COLO829 (cell line): ENCODE measurements at places on chromosomes 12 and 14.

DNA sequence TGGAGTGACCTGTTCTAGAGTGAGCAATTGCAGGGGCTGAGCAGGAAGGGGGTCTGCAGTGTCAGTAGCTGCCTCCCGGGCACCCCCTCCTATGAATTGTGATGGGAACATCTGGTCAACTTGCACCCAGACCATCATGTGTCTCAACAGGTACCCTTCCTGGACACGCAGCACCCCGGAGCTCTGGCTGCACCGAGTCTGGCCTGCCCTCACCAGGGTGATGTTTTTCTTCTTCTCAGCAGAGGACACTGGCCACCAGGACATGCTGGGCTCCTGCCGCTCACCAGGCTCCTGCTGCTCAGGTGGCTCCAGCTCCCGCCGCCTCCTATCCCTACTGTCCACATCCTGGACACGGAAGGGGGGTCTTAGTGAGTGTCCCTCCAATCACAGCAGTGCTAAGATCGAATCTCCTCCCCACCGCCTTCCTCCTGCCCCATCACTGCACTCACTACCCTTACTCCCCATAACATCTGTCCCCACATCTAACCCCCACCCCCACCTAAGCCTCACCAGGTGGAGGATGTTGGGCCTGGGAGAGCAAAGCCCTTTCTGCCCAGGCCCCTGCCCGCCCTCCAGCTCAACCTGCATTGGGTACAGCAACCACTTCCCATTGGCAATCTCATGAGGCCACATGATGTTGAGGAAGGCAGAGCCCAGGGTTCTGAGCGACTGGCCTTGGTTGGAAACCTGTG is 14.9 kb downstream of the ITGA7 start:
- DNase-seq: no peak

DNA sequence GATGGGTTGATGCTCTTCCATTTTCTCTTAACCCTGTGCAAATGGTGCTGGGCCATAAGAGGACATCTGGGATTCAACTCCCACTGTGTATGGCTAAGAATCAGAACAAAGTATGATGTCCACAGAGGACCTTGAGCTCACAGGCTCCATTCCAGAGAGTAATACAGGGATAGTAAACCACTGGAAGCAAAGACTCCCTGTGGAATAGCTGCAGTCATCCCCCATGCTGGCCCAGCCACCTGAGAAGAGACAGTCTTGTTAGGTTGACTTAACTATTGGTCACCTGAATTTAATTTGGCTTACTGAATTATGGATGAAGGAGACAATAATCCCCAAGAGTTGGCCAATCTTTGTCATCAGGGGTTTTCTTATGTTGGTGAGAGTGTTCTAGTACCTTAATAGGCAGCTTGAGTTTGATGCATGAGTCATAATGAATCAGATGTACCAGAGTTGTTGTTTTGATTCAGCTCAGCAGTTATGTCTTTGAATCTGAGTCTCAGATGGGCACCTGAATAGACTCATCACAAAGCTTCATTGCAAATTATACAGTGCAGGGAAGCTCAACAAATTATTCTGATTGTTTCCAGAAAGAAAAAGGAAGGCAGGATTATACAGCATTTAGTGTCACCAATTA is 122.7 kb downstream of the SSPN start:
- DNase-seq: no peak

- no peak for DNase-seq
These were observed 64.8 kb upstream of the PTGR2 start for GRCh38 chr14:73786636-73787485.

DNA sequence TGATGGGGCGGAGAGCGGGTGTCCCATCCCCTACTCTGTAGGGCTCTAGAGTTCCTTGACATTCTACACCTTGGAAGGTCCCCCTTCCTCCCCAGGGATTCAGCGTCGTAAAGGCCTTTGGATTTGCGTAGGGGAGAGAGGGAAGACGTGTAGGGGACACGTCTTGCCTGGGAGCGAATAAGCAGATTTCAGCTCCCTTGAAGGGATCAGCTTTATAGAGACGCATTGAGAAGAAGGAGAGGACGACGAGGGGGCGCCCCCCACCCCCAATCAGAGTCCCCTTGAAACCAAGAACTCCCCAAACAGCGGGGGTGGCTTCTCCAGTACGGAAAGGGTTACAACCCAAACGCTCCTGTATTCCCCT is 324 bp downstream of the CALCOCO1 start:
- no peak for DNase-seq

DNA sequence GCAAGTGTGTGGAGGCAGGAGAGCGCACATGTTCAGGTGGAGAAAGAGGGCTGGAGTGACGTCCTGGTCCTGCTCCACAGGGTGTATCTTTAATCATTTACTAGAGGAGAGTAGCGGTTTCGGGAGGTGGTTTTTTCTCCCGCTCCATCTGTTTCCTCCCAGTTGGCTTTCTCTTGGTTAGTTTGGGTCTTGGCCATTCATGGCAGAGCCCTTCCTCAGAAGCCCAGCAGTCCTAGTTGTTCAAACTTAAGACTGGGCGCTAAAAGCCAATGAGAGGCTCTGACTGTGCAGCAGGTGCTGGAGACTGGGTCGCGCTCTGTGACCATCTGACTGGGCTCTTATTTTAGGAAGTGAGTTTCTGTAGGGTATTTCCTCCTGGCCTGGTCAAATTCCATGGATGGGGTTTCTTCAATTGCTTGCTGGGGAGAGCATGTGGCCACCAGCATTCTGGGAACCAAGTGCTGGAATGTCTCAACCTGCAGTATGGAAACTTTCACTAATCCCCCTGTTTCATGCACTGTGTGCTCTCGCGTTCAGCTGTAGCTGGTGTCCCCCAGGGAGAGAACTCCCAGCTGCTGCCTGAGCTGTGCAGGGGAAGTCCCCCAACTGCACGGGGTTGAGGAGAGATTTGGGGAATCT is 27.4 kb upstream of the TSPAN9 start:
- no peak for DNase-seq

- DNase-seq: no peak
These were observed 29.6 kb upstream of the NTF3 start for GRCh38 chr12:5402009-5402935.

- DNase-seq: no peak
These were observed 68.6 kb downstream of the SLC25A47 start for GRCh38 chr14:100391724-100392123.

DNA sequence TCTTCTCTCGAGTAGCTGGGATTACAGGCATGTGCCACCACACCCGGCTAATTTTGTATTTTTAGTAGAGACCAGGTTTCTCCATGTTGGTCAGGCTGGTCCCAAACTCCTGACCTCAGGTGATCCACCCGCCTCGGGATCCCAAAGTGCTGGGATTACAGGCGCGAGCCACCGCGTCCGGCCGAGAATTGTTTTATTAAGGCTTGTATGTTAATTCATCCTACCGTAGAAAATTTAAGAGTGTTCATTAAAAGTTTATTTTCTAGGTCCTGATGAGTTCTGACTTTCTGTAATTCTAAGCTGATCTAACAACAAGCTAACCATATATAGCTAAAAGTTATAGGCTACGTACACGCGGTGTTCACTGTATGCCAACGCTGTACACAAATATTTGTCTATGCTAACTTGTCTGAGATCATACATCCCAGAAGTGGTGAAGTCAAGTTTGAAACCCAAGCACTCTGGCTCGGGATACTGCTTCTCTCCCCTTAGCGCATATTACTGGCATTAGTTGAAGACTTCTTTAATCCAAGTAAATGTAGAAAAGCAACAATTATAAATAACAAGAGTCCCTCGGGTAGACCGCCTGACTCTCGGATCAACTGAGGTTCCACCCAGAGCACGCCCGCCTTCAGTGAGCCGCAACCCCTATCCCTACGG is 570 bp upstream of the MRPS35 start:
- no peak for DNase-seq

GRCh38 chr14:68814539-68815297 is 21.9 kb upstream of the ZFP36L1 start:
- no peak for DNase-seq
